ENCODE measurements at places on chromosomes 11 and 22.
A peak's percentile ranks its signal among the peaks of the same experiment; 100 is the strongest.

DNA sequence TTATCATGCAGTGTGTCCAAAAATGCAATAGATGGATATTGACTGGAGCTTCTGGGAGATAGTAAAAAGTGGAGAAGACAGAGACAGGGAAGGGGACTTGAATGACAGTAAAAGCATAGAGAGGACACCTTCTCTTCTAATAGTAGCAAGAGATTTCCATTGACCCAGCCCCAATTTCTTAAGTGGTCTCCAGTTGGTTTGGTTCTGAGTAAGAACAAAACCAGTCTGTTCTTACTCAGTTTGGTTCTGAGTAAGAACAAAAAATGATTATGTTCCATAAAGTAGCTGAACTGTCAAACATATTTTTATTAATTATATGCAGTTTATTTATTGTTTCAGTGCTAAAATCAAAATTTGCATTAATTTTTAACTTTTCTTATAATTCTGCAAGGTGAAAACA is 316.8 kb upstream of the MPPED2 start:
- DNase-seq: no peak

GRCh38 chr22:21651521-21652009 is 9.5 kb downstream of the SDF2L1 start:
- DNase-seq: no peak

DNA sequence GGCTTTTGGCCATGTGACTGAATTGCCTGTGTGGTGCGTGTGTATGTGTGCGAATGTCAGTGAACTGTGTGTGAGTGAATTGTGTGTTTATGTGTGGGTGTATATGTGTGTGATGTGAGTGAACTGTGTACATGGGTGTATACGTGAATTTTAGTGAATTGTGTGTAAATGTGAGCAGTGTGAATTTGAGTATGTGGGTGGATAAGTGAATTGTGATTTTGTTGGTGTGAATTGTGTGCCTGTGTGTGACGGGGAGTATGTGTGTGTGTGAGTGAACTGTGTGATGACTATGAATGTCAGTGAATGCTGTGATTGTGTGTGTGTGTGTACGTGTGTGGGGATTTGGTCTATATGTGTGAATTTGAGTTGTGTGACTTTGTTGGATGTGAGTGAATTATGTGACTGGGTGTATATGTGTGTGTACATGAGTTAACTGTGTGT is 3.5 kb downstream of the DDTL start:
- no peak for DNase-seq

- DNase-seq: no peak
Measured at GRCh38 chr11:111044751-111045406, 200.6 kb upstream of the POU2AF2 start.

DNA sequence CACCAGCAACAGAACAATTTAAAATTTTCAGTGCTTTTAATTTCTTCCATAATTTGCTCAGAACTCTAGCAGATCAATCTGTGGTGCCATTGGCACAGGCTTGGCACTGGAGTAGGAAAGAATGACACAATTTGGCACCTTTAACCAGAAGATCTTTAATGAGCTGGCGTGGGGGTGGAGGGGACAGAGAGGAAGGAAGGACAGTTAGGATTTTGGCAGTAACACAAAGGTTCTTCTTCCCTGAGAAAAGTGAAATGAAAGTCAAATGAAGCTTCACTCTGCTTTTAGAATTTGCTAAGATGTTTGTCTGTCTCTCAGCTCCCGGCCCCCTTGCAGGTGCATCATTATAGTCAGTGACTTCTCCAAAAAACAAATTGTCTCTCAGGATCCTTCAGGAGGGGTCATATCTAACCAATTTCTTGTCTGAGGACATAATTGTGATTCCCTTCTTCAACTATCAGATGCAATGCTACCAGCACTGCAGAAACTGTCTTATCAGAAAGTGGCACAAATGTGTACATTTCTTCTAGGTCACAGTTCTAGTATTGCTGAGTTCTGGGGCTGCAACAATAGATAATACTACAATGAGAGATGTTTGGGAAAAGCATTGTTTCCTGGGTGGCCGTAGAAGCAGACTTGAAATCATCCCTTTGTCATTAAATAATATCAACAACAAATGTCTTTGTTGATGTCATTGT is 66.8 kb downstream of the CSTPP1 start:
- no peak for DNase-seq

- no peak for DNase-seq
Measured at GRCh38 chr22:24161909-24162308, 19.4 kb upstream of the SUSD2 start.

DNA sequence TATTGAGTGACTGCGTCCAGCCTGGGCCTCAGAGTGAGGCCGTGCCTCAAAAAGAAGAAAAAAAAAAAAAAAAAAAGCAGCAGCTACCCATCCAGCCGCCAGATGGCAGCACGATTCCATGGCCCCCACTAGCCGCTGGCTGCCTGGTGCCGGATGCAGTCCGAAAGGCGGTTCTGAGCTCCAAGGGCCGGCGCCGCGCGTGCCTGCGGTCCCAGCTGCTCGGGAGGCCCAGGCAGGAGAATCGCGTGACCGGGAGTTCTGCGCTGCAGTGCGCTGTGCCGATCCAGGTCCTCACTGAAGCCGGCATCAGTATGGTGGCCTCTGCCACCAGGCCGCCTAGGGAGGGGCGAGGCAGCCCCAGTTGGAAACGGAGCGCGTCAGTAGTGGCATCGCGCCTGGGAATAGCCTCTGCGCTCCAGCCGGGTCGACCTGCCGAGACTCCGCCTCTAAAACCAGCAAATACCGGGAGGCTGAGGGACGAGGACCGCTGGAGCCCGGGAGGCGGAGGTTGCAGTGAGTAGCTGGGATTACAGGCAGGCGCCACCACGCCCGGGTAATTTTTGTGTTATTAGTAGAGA is 19.3 kb downstream of the SCARF2 start:
- peak; percentile 61 for DNase-seq

DNA sequence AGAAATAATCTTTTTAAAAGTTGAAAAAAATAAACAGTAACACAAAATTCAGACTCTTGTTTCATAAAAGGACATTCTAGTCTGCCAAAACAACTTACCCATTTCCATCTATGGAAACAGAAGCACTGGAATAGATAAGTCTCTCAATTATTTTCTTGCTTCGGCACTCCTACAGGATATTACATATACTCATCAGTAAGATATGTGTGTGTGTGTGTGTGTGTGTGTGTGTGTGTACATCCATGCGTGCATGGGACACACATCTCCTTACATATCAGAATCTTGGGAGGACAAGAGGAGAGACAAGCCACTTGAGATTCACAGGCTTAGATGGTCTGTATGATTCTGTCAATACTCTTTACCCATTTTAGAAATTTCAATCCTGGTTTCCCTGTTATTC is 144.6 kb downstream of the ATG16L2 start:
- no peak for DNase-seq

GRCh38 chr11:97909614-97910399 is 1110.9 kb upstream of the CNTN5 start:
- no peak for DNase-seq

GRCh38 chr11:114083391-114084252 is 24.1 kb downstream of the ZBTB16 start:
- DNase-seq: no peak

DNA sequence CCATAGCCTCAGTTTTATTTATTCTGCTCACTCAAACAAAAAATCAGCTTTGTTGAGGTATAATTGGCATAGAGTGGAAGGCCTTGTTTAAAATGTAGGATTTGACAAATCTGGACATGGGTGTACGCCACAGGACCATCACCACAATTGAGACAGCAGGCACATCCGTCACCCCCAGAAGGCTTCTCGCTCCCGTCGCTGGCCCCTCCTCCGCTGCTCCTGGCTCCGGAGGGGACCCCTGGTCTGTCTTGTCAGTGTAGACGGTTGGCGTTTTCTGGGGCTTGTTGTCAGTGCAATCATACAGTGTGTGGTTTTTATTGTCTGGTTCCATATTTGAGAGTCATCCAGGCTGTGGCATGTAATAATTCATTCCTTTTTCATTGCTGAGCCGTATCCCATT is 97.6 kb downstream of the KCNQ1 start:
- DNase-seq: no peak

DNA sequence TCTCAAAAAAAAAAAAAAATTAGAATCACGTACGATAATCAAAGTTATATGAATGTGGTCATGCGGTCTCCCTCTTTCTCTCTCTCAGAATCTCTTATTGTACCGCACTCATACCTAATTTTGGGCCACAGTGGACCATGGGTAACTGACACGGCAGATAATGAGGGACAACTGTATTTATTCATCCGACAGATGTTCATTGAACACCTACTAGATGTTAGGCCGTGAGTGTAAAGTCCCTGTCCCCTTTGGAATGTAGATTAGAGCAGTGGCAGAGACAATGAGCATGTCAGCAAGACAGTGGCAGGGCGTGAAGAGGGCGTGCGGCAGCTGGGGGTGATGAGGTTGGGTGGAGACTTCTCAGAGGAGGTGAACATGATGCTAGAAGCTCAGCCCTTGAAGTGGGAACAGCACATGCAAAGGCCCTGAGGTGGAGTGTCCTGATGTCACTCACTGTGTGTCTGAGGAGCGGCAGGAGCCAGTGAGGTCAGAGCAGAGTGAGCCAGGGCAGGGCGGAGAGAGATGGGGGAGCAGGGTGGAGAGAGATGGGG is 25.1 kb downstream of the CACNA1I start:
- DNase-seq: no peak

- no peak for DNase-seq
Measured at GRCh38 chr11:96748639-96749370, 359.0 kb downstream of the JRKL start.

All from stimulated activated CD8-positive, alpha-beta memory T cell treated with anti-CD3 and anti-CD28 coated beads, Interleukin-2, amount 100 ng/mL, for 1 hour (primary cell).